Fibroblast of pulmonary artery (primary cell): ENCODE measurements at places on chromosomes 11 and 22.

DNA sequence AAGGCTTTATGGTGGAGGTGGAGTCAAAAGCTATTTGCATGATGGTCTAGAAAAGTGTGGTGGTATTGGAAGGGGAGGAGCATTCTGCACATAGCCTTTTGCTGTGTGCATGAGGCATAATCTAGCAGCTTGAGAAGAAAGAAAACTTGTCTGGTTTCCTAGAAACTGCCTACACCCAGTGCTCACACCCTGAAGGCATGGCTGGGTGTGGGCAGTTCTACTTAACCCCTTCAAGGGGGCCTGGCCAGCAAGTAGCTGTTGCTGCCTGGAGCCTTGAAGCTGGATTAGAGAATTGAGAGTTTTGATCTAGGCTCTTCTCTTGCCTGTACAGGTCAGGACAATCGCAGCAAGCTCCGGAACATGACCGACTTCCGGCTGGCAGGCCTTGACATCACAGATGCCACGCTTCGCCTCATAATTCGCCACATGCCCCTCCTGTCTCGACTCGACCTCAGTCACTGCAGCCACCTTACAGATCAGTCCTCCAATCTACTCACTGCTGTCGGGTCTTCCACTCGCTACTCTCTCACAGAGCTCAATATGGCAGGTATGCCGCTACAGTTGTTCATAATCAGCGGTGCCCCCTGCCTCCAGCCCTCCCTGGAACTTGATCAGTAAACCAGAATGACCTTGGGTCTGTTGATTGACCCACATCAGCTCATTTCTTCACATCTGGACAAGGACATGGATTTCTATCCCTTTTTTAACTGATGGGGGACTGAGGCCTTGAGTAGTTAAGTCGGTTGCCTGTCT, 12.2 kb upstream of the GRK2 start:
- no peak for DNase-seq

DNA sequence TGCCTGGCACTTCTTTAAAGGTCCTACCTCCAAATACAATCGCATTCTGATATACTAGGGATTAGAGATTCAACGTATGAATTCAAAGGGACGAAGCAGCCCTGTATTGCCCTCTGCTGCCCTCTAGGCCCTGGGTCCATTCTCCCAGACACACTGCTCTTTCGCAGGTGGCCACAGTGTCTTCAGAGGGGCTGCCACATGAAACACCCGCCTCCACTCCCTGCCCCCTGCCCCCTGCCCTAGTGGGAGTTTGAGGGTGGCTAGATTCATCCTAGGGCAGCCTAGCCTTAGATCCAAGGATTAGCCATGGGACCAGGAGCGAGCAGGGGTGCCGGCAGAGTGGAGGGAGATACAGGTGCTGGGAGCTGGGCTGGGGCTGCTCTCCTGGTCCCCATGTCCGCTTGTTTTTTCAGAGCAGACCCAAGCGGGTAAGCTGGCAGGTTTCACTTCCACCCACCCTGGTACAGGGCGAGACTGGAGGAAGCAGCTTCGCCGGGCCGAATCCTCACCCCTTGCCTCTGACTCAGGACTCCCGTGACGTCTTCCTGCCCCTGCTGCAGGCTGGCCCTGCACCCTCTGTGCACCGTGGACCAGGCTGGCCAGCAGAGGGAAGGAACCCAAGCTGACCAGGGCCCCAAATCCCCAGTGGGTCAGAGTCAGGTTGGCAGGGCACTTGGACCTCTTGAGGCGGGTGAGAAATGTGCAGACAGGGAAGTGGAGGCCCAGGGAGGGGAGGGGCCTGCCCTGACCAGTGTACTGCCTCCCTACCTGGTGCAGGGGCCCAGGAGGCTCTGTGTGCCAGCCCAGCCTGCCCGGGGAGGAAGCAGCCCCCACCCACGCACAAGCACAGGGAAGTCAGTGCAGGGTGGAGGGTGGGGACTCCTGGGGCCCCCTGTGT, 28.4 kb upstream of the HMOX1 start:
- DNase-seq: no peak

DNA sequence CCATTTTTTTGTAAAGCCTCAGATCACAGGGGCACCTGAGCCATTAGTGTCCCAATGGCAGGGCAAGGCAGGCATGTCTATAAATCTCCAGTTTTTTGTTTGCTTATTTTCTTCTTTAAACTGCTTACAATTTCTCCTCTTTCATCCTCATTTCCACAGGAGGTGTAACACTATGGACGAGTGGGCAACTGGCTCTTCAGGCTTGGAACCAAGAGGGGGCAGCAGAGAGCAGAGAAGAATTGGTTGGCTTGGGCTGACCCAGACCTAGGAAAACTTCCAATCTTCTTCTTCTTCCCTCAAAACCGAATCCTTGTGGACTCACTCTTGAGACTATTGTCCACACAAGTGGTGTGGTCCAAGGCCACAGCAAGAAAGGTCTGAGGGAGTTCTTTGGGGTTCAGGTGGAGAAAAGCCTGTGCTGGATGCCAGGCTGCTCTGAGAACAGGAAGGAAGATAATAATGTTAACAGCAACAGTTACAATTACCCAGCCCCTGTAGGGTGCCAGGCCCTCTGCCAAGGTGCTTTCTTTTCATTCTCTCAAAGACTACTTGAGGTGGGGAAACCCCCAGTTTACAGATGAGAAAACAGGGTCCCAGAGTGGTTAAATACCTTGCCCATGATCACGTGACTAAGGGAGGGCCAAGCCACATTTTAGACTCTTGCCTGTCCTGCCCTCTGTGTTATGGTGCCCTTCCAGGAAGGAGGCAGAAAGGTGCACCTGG, 70.7 kb upstream of the E2F8 start:
- peak; percentile 71 for DNase-seq

- no peak for DNase-seq
These were observed 10.3 kb downstream of the PLCB3 start for GRCh38 chr11:64261556-64262080.

GRCh38 chr11:118892514-118892913, 8.8 kb downstream of the CXCR5 start:
- no peak for DNase-seq

DNA sequence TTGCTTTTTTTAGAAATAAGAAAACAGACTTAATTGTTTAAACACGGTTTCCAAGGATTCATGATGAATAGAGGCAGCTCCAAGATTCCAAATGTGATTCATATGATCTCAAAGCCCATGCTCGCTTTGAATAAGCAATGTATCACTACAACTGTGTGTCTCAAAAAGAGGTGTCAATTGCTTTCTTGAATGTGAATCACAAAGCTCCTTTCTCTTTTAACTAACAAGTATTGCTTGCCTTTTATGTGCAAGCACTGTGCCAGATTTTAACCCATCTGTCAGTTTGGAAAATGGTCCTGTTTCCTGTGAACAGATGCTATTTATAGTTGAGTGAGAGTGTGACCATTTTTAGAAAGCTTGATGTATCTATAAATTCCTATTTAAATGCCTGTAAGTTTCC, 6.5 kb downstream of the OOSP1 start:
- DNase-seq: no peak

- DNase-seq: peak; percentile 31
These were observed 358.7 kb upstream of the PDGFD start for GRCh38 chr11:104522650-104523049.

- no peak for DNase-seq
These were observed 13.3 kb downstream of the ZW10 start for GRCh38 chr11:113760241-113760640.

GRCh38 chr11:88594274-88594950, 256.9 kb upstream of the CTSC start:
- no peak for DNase-seq

GRCh38 chr11:28566339-28567089, 458.3 kb downstream of the METTL15 start:
- peak; percentile 97 for DNase-seq

DNA sequence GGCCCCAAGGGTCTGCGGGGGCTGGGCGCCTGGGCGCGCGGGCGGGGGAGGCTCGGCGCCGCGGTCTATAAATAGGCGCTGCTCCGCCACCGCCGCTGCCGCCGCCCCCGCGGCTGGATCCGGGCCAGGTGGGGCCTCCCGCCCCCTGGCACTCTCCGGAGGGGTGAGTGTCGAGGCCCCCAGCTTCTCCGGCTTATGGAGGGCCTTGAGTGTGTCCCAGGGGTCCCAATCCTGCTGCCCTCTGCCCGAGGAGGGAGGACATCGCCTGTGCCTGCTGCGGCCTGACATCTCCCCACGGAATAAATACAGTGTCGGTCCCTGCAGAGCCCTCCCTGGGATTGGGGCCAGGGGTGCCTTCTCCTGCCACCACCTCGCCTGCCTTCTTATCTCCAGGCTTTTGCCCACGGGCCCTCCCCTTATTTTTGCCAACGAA, 4.3 kb upstream of the GP1BB start:
- no peak for DNase-seq

DNA sequence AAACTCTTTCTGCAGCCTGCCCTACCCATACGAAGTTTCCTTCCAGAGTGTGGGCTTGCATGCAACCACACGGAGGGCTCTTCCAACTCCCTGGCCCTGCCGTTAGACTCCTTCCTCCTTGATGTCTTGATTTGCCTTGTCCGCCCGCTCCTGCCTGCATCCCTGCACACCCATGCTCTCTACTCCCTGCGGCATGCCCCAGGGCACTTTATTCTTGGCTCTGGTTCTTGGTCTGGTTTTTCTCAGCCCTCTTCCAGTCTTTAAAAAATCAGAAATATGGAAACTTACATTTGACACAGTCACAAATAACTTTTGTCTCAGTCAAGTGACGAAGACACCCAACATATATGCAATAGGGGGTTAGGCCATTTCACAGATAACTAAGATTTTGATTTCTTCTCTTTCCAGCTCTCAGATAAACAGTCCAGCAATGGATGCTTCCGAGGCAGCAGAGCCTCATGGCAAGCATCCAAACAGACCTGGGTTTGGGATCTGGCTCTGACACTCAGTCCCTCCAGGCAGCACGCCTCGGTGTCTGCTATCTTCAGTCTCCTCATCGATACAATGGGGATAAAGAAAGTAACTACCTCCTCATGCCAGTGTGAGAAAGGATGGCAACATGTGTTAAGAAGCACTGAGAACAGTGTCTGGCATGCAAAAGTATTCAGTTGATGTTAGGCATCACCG, 15.7 kb upstream of the OPCML start:
- DNase-seq: no peak

- peak; percentile 73 for DNase-seq
These were observed 47.4 kb upstream of the SEPTIN5 start for GRCh38 chr22:19666673-19667593.

GRCh38 chr11:113587308-113587739, 112.1 kb upstream of the DRD2 start:
- DNase-seq: no peak

DNA sequence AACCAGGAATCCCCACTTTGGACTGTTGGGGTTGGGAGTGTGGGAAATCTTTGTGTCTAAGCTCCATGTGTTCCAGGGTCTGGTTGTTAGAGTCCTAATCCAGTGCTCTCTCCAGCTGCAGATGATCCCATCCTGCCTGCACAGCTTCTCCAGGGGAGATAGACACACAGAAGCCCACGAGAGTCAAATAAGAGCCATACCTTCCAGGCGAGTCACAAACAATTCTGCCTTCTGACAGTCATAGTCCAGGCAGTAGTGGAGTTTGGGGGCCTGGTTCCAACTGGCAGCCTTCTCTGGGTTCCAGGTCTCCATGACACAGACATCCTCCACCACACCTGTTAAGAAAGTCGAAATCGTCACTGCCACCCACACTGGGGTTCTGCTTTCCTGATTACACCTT, 32.1 kb downstream of the SYT13 start:
- DNase-seq: no peak

DNA sequence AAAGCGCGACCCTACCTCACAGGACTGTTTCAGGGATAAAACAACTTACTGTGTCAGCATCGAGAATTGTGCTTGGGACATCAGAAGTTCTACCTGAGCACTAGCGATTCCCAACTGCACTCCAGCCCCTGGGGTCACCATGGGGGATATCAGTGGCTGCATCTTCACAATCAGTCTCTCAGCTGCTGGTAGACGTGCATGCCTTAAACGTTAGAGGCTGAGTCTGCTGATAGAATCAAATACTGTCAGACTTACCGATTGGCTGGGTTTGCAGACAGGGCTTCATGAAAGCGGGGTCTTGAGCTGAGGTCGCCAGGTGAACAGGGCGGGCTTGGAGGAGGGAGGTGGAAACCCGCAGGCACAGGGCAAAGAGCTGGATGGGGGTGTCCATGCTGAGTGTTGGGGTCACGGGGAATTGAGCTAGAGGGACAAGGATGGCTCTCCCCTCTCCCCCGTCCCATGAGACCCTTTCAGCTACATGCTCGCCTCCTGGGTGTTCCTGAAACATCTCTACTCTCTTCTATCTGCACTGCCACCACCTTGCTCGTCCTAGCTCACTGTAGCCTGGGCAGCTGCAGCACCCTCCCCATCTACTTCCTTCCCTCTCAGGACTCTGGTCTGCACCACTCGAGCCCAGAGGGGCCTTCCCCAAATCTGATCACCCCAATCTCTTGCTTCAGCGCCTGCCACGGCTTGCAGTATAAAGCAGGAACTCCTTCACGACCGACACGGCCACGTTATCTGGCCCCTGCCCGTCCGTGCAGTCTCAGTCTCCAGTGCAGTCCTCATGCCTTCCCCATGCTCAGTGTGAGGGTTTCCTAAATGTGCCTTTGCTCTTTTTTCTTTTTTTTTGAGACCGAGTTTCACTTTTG, 43.5 kb downstream of the ST14 start:
- no peak for DNase-seq

- DNase-seq: no peak
These were observed 2.0 kb downstream of the PACS1 start for GRCh38 chr11:66072081-66072480.

DNA sequence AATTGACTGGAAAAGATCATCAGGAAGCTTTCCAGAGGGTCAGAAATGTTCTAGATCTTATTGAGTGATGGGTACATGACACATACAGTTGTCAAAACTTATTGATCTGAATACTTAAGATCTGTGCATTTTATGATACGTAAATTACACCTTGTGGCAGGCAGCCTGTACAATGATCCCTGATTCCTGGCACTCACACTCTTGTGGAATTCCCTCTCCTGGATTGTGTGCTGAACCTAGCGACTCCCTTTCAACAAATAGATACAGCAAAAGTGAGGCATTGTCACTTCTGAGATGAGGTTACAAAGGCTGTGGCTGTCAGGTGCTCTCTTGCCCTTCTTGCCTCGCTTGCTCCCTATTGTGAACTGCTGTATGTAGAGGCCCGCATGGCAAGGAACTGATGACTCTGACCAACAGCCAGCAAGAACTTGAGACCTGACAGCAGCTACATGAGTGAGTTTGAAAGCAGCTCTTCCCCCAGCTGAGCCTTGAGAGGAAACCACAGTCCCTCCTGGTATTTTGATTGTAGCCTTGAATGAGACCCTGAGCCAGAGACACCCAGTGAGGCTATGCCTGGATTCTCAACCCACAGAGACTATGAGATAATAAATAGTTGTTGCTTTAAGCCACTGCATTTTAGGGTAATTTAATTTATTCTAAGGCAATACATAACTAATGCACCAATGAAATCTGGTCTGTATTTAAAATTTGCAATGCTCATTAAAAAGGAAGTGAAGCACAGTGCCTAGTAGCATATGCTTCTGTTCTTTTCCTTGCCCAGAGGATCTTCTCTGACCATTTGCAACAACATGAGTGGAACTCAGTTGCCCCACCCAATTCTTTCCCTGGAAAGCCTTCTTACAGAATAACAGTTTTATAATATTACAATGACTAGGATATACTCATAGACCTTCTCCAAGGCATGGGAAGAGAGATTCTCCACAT, 60.5 kb upstream of the IZUMO1R start:
- DNase-seq: no peak

GRCh38 chr22:29098296-29098695, 25.5 kb downstream of the KREMEN1 start:
- no peak for DNase-seq

- no peak for DNase-seq
These were observed 29.1 kb downstream of the OR52K1 start for GRCh38 chr11:4511282-4512245.
